CD4-positive, alpha-beta T cell treated with Interleukin-21 for 1 hour (primary cell): ENCODE measurements at places on chromosomes 5 and 9.

DNA sequence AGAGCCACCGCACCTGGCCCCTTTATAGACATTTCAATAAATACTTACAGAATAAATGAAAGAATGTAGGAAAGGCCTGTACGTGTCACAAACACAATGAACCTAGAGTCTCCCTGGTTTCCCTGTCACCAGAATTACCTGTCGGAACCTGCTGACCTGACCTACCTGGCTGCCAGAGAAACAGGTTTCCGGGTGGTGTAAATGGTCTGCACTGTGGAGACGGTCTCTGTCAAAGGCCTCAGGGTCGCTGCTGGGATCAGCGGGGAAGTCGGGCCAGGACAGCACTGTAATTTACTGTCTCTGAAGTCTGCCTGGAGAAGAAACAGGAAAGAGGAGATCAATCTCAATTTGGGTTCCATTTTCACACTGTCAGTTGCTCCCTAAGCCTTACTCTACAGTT lies 9.3 kb upstream of the FRRS1L start:
- DNase-seq = no peak

DNA sequence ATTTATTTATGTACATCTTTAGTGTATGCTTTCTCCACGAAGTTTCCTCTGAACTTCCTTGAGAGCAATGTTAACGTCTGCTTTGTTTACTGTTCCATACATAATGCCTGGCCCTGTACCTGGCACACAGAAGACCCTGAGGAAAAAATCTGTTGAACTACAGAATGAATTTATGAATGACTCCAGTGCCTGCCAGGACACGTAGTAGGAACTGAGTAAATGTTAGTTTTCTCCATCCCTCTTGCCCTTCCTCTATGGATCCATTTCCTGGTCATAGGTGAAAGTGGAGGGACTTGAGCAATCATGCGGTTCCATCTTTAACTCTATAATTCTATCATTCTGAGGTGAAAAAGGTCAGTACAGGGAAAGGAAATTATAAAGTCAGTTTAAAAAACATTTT lies 117.7 kb downstream of the MAPKAP1 start:
- no peak for DNase-seq

DNA sequence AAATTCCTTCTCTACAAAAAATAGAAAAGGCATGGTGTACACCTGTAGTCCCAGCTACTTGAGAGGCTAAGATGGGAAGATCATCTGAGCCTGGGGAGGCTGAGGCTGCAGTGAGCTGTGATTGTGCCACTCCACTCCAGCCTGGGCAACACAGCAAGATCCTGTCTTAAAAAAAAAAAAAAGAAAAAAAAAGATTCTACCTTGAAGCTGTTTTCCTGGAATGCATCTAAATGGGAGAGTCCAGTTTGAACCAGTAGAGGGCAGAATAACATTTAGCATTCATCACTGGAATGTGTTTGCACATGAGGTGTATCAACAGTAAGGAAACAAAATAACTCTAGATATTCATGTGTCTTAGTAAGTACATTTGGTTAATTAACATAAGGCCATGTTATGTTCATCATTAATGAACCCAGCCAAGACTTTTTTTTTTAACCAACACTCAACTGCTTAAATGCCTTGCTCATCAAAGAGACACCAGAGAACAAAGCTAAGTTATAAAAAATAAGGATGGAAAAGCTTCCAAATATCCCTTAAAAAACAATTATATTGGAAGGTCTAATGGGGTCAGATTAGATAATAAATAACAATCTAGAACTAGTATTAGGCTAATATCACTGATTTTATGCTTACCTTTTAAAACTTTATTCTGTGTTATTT lies 16.1 kb downstream of the IFNE start:
- peak; percentile 69 for DNase-seq

GRCh38 chr5:555058-555623 lies 30.9 kb upstream of the SLC9A3 start:
- no peak for DNase-seq

DNA sequence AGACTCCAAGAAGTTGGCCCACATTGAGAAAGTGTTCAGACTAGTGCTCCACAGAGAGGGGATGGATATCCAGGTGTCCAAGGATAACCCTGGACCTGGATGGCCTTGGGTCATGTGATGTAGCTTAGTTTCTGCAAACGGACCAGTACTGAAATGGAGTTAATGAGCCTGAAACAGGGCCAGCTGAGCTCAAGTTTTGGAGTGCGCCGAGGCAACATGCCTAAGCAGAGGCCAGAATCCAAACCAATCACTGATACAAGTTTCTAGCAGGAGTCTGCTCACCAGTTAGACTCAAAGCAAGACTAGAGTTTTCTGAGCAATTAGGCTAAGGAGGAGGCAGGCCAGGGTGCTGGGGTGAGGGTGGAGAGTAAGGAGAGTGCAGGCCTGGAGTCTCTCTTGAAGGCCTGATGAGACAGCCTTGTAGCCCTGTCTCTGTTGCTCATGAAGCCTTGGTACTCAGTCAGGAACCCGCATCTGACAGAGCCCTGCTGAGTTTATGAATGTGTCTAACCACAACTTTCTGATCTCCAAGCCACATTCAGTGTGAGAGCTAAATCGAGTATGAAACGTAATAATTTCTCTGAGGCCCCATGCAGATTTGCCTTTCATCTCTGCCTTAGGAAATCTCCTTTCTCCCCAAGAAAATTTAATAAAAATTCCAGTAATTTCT lies 68.9 kb upstream of the EQTN start:
- no peak for DNase-seq

- no peak for DNase-seq
These were observed 515 bp upstream of the F2R start for GRCh38 chr5:76715486-76715735.

DNA sequence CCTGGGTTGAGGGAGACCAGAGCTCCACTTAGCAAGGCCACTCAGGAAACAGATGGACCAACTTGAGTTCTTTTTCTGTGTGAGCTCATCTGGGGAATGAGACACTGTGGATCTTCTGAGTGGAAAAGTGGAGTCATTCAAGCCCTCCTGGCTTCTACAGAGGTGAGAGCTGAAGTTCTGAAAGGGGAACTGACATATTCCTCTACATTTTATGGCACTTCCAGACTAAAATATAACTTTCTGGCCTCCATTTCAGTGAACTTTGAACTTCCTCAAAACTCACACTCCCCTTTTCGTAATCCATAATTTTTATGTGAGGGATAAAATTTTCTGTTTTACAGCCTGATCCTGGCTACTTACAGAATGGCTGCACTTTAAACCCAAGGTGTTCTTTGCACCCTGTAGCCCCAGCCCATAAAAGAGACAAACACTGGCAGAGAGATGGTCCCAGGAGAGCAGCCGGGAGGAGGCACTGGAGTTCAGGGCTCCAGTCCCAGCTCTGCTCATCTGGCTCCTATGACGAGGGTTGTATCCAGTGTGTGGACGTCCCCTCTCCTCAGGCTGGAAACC lies 10.8 kb downstream of the SPAAR start:
- DNase-seq = no peak

DNA sequence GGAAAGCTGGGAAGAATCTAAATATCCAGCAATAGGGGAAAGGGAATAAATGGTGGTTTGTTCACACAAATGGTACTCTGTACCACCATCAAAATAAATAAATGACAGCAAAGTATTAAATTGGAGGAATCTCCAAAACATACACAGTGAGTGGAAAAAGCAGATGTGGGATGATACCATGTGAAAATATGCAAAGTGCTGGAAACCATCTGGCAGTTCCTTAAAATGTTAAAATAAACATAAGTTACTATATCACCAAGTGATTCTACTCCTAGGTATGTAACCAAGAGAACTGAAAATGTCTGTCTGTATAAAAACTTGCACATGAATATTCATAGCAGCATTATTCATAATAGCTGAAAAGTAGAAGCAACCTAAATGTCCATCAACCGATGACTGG lies 41.9 kb upstream of the TEX48 start:
- no peak for DNase-seq

GRCh38 chr5:158485604-158486081 lies 614.1 kb downstream of the EBF1 start:
- no peak for DNase-seq

DNA sequence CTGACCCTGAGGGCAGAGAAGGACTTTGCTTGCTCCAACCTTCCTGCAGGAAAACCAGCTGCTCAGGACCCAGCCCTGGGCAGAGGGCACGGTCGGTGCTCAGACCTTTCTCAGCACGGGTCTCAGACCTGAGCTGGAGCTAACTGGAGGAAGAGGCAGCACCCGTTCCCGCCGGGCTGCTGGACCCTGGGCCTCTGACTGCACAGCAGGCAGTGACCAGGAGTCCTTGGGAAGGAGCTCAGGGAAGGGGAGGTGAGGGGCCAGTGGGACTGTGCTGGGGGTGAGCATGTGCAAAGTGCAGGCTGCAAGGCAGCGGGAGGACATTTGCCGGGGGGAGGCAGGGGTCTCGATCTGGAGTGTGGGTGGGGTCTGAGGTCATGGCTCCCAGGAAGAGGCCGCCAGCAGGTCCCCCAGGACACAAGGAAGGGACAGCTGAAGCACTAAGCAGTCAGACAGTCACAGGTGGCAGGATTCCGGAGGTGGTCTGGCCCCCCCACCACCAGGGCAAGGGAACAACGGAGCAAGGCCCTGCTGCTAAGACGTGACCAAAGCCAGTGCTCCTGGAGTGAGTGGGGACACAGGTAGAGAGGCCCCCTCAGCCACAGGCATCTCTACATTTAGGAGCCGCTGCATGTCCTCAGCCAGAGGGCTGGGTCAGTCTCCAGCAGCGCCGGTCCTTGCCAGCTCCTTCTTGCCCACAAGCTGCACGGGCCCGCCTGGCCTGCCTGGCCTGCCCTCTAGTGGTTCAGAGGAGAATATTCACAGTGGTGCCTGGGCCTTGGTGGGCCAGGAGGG lies 4.8 kb upstream of the DPM2 start:
- DNase-seq = peak; percentile 57

GRCh38 chr5:177498013-177498787 lies 796 bp upstream of the PDLIM7 start:
- no peak for DNase-seq

DNA sequence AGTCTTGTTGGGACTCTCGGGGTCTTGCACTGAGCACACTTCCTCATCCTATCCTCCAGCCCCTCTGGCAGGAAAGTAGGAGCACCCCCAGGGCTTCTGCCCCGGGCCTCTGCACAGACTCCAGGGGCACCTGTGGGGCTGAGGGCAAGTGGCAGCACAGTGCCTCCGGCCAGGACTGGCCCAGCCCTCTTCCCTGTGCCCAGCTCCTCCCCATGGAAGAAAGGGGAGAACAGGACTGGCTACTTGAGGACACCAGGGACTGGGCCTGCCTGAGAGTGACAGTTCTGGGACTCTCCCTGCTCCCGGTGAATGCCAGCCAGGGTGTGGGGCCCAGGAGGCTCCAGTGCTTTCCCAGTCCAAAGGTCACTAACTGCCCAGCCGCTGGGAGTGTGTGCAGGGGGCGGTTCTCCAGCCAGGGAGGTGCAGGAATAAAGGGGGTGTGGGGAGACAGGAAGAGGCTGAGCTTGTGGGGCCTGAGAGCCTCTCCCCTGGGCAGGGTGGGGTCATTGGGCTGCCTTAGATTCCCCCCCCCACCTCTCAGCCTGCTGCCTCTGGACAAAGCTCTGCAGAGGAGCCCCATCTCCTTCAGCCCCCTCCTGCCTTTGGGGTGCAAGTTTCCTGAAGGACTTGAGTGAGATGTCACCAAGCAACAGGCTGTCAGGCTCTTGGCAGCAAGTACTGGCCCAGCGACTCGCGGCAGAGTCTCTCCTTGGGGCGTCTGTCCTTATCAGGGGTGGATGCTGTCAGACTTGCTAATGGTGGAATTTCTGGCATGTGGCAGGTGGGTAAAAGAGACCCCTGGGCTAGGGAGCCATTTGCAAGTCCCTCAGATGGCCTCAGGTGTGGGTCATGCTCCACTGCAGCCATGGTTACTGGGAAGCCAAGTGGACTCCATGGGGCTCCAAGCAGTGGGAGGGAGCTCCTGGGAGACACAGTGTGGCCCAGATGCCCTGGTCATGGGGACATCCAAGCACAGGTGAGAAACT lies 19.1 kb upstream of the JADE2 start:
- no peak for DNase-seq

DNA sequence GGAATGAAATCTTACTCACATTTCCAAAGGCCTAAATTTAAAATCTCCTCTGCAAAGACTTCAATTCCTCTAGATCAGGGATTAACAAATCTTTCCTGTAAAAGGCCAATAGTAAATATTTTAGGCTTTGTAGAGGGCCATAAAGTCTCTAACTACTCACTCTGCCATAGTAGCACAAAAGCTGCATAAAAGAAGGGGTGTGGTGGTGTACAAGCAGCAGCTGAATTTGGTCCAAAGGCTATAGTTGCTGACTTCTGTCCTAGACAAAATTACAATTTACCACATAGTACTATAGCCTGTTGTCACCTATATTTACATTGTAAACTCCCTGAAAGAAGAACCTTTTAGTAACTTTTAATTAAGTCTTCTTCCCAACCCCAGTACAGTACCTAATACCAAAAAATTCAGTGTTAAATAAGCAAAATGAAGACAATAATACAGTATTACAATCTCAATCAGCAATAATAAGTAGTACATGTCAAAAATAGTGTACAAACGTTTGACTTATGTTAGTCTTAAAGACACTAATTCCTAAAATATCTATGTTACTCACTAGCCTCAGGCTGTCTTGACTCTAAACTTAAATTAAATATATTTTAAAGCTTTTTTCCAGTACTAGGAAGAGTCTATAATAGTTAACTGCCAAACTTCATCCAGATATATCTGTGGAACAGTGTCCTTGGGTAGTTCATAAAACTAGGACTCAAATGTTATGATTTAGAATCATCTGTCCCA lies 6.9 kb downstream of the CETN3 start:
- no peak for DNase-seq

DNA sequence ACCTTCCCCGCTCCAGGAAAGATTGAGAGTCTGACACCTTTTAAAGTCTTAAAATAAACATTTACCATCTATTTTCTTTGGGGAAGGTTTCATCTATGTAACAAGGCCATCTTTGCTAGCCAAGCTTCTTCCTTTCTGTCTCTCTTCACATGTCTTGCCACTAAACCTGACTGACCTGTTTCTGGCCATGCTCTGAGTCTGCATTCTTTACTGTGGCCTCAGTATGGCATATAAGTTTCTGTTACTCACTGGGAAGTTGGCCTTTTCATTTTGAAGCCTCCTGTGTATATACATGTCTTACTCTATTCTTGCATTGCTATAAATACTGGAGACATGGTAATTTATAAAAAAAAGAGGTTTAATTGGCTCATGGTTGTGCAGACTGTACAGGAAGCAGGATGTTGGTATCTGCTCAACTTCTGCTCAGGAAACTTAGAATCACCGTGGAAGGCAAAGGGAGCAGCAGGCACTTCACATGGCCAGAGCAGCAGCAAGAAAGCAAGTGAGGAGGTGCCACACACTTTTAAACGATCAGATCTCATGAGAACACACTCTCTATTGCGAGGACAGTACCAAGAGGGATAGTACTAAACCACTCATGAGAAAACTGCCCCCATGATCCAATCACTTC lies 48.1 kb downstream of the KCNV2 start:
- DNase-seq = no peak

- no peak for DNase-seq
These were observed 73.9 kb downstream of the RORB start for GRCh38 chr9:74570879-74571512.

- DNase-seq = no peak
These were observed 288.5 kb downstream of the MAST4 start for GRCh38 chr5:66884564-66885243.

GRCh38 chr5:119484884-119485283 lies 32.6 kb downstream of the HSD17B4 start:
- DNase-seq = no peak
